Left ventricle myocardium inferior (tissue), 1 donor: ENCODE measurements at places on chromosomes 11 and 22. TPM values are rescaled to one million over a fixed set of nuclear protein-coding genes. Genes with fewer than 3 reads are reported as not detected.

KRTAP5-9 gene
- total RNA-seq = not detected

GRCh38 chr11:45398325-45398724, 112.2 kb upstream of the SYT13 start:
- DNase-seq = no peak

DNA sequence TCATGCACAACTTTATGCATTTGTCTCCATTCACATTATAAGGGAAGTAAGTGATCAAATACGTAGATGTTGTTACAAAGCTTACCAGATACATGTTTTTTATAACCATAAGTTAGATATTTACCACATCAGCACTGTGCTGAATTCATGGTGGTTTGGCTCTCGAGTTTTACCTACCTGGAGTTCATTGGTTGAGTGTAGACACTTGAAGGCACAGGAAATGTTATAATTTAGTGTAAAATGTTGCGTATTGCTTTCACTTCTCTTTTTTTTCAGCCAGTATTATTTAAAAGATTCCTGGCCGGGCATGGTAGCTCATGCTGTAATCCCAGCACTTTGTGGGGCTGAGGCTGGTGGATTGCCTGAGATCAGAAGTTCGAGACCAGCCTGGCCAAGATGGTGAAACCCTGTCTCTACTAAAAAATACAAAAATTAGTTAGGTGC, 53.1 kb upstream of the GRK2 start:
- no peak for DNase-seq

DNA sequence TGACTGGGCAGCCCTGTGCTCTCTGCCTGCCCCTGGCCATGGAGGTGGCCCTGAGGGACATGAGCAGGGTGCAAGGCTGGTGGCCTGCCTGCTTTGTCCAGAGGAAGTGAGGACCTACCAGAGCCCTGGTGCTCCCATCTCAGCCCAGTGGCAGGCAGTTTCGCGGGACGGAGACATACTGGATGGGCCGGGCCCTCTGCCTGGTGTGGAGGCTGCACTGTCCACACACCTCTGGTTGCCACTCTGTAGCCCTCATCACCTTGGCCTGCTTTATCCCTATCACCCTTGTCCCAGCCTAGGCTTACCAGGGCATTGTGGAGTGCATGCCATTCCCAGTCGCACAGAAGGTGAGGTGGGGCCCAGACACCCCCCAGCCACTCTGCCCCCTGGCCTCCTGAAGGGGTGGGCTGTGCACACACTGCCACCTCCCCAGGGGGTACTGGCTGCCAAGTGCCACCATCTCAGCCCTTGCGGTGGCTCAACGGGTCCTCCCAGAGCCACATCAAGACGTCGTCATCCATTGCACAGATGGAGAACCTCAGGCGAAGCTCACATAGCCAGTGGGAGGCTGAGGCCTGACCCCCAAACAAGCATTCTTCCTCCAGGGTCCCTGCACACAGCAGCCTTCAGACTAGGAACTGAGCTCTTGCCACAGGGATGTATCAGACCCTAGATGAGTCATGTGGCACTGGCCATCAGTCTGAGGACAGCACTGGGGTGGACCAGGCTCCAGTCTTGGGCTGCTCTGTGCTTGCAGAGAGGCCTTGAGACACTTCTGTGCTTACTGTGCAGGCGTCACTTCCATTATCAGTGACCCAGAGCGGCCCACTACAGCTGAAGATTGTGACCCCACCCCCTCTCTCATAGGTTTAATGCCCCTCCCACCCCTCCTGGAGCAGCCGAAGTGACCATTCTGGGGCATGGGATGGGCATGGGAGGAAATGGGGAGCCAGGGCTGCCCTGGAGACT, 176.1 kb downstream of the IGLL1 start:
- DNase-seq = no peak
